ENCODE measurements at places on chromosomes 12 and 14.

DNA sequence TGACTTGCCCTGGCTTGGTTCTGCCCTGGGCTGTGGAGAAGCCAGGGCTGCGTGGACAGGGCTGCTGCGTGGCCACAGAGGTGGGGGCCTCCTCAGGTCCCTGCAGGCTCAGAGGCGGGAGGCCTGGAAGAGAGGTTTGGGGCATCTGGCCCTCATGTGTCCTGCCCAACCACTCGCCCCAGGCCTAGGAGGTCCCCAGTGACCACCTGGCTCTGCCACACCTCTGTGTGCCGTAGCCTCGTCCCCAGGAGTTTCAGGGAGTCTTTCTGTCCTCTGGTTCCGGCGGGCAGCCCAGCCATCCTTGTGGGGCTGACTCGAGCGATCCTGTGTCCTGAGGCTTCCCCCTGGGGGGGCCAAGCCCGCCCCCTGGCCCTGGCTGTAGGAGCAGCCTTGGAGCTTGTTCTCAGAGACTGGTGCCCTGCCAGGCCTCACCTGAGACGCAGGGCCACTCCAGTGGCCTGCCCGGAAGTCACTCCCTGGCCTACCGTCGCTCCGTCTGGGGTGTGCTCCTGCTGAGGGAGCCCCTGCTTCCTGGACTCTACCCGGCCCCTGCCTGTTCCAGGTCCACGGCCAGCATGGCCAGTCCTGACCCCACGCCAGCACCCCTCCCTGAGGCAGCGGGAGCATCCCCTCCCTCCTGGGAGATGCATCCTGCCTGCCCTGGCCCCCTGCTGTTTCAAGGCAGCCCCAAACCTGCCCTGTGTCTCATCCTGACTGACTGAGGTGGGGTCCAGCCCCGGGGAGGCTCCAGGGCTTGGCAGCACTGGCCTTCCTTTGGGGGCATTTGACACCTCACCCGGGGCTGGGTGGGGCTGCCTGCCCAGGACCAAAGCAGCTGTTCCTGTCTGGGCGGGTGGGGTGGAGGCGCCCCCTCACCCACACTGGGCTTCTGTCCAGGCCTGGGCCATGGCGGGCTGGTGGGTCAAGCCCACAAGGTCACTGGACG, 13.9 kb downstream of the ASPG start:
- no peak for DNase-seq

DNA sequence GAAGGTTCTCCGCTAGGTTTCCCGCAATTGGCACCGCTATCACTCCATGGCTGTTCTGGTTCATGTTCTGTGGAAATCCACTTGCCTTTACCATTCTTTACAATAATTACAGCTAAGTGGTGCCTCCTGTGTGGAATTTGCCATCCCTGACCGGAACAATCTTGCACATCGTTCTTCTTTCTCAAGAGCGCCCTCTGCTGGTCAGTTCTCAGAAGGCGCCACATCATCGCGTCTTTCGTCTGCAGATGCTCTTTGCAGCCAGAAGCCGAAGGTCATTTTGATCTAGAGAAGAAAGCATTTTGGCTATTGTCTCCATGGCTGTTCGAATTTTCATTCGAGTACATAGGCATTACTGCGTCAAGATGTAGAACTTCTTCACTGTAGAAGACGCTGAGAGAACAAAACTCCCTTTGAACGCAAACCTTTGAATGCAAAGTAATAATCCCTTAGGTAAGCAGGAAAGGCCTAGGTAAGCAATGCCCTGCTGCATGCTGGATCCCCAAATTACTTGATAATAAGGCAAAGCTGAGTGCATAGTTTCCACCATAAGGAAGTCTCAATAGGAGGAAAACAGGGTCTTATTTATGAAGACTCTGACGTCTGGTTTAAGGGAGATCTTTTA, 10.1 kb upstream of the RTRAF start:
- DNase-seq = no peak

DNA sequence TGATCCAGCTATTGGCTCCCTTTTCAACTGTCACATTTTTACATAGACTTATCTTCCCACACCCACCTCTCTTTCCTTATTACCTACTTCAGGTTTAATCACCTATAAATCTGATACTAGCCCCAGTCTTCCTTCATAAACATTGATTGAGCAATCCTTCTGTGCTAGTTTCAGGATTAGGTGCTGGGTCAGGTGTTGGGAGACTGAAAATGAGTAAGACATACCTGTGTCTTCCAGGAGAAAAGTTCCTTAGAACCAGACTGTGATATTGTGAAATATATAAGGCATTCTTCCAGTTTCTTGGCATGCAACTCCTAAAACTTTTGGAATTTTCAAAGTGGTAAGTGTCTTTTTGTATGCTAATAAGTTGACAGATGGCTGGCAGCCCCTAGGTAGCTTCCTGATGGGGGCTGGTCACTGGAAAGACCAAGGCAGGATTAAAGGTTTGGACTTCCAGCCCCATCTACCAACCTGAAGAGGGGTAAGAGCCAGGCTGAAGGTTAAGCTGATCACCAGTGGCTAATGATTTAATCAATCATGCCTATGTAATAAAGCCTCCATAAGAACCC, 4.6 kb downstream of the ANO6 start:
- no peak for DNase-seq

- DNase-seq = no peak
Measured at GRCh38 chr14:49424436-49425331, 161.5 kb downstream of the RPS29 start.

DNA sequence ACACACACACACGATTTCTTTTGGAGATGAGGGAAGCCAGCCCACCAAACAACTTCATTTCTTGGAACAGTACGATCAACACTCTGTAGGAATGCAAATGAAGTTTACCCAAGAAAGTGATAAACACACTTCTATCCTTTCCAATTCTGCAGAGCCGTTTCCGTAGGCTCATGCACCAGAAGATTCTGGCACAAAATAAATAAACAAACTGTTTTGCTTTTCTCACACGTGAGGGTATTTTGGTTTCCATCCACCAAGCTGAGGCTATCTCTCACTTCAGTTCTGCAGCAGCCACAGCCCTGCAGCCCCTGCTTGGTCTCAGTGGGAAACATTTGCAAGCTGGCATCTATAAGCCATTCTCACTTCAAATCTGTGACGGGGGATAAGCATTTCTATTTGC, 15.3 kb upstream of the TSPAN11 start:
- no peak for DNase-seq

DNA sequence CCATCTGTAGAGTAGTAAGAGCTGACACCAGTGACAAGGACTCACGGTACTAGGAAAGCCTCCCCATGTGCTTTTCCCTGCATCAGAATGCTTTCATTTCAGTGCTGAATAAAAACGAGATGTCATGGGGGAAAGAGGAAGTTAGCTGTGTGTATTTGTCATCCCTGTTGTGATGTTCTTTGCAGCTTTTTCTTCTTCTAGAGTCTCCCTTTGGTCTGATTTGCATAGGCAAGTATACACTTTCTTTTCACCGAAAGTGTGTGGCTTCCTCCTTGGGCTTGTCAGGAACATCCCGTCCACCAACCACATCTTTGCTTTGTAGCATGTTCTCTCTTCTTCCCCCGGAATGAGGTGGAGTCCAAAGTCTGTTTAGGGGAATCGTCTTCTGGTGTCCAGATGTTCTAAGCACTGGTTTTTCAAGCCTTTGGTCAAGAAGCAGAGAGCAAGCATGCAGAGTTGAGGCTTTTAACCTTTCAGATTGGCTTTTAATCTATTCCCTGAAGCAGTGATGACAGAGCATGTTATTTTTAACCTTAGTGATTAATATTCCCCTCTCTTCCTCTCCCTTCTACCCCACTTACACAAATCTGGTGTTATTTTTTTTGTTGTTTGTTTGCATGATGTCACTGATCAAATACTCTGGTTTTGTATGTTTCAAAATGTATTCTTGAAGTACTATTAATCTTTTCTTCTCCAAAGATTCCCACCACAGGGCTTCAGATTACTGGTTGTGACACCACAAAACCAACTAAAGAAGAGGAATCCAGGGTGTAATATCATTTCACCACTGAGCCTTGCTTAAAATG, 163.4 kb downstream of the SAMD4A start:
- peak; percentile 23 for DNase-seq

DNA sequence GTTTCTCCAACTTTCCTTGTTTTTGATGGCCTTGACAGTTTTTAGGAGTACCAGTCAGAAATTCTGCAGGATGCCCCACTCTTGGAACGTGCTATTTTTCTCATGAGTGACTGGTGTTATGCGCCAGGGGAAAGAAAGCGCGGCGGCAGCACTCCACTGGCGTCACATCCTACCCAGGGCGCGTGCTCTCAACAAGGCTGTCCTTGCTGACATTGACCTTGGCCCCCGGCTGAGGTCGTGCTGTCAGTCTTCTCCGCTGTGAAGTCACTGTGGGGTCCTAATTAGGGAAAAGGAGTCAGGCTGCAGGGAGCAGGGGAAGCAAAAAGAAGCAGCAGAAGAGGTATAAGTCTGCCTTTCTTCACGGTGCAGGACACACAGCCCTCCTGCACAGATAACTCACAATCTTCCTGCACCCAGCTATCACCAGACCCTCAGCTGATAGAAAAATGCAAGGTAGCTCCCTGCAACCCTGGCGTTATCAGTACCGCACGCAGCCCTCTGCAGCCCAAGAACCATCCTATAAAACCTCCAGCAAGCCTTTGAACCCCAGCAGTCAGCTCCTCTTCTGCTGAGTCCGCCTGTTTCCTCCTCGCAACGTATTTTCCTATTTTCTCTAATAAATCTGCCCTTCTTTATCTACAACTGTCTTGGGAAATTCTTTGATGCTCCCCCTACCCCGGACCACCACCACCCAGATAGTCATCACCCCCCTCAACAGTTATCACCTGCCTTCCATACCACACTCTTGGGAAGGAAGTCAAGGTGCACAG, 48.0 kb upstream of the C14orf180 start:
- no peak for DNase-seq

- DNase-seq = no peak
Measured at GRCh38 chr14:67986131-67986841, 166.7 kb downstream of the RAD51B start.

DNA sequence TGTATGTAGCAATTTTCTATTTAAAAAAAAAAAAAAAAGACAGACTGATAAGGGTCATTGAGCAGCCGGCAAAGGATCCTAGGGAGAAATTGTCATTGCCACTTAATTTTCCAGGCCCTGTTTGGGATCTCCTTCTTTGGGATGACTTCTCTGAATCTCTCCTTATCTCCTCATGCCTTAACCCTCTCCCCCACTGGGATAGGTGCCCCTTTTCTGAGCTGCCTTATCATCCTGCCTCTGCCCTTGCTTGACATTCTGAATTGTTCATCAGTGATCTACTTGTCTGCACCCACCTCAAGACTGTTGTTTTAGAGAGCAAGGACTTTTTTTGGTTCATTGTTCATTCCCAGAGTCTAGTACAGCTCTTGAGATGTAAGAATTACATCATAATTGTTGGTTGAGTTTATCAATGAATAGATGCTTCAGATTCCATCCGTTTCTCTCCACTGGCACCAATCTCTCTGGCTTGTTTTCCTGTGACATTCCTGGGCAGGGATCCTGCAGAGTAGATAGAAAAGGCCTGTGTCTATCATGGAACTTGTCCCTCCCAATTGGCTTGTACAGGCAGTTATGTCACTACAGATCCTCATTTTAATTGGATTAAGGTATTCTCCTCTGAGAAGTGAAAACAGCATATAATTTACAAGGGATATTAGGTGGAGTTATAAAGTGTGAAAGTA, 42.6 kb downstream of the SOCS2 start:
- no peak for DNase-seq

- peak; percentile 21 for DNase-seq
Measured at GRCh38 chr12:89756585-89757398, 48.2 kb upstream of the ATP2B1 start.

- DNase-seq = no peak
Measured at GRCh38 chr12:6432991-6433390, 11.8 kb upstream of the CD27 start.

DNA sequence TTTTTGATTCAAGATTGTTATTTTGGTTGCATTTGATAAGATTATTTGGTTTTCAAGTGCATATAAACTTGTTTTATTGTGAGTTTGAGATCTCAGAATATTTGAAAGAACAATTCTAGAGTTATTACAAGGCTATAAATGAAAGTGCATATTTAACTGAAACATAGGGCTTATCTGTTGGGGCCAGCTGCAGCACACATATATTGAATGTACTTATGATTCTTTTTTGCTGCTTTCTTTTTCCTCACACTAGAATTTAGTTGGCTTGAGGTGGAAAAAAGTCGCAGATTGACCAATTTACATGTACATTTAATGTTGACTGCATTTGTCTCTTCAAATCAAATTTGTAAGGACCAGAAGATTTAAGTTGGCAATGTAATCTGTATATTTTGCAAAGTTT, 88.0 kb downstream of the PCNX1 start:
- DNase-seq = no peak

DNA sequence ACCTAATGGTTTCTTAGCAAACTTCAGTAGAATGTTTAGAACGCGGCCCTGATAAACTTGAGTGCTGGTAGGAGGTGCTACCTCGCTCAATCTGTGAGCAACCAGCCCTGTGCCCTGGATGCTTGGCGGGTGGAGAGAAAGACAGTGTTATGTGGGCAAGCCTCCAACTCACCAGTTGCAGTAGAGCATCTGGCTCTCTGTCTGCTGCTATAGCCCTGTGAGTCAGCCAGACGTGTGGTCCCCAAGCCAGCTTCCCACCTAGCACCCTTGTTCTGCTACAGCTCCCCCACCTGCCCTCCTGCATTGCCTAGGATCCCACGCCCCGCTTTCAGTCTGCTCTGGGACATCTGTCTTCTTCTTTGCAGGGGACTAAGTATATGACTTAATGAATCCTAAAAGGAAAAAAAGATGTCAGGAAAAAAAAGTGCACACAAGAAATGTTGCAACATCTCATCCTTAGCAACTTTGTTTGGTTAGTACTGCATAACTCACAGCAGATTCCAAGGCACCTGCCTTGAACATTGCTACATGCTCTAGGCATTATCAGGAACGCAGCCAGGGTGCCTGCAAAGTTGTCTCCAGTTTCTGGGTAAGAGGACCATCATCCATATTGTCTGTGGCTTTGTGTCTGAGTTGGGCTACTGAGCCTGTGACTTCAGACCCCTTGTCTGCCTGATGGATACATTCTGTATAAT, 13.6 kb downstream of the SNRNP35 start:
- no peak for DNase-seq

GRCh38 chr12:64943686-64944085, 119.2 kb downstream of the TBC1D30 start:
- no peak for DNase-seq

DNA sequence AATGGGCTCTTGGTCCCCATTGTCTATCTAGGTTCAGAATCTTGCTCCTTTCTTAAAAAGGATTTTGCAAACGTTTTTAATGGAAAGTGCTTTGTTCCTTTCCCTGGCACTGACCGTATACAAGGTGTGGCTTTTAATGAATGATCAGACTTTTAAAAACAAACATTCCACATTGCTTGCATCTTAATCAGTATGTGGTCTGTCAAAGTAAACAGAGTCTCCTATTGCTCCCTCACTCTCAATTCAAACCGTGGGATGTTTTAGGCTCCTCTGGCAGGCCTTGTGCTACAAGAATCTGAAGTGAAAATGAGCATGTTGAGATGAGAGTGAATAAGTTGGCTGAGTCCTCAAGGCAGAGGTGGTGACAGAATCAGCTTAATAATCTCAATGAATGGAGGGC, 107.0 kb downstream of the VRK1 start:
- DNase-seq = no peak

GRCh38 chr14:102532204-102532658, 22.7 kb upstream of the ANKRD9 start:
- DNase-seq = no peak
